ENCODE measurements at places on chromosomes 2 and 18.

- no peak for DNase-seq
These were observed 61.0 kb downstream of the CIB4 start for GRCh38 chr2:26580151-26580550.

DNA sequence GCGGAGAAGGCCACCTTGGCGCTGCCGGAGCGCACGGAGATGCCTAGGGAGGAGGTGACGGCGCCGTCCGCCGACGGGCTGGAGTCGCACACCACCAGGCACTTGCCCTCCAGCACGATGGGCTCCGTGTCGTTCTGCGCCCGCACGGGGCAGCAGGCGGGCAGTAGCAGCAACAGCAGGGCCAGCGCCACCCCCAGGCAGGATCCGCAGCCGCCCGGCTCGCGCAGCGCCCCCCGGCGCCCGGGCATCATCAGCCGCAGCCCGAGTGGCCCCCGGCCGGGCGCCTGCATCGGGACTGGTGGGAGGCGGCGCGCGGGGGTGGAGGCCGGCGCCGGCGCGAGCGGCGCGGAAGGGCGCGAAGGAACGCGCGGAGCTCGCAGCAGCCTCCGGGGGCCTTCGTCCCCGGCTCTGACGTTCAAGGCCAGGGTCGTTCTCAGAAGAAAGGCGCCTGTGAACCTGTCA, 2.2 kb downstream of the CBLN2 start:
- no peak for DNase-seq

- DNase-seq, result peak; percentile 92
These were observed 186.6 kb downstream of the NRP2 start for GRCh38 chr2:205868773-205869333.

DNA sequence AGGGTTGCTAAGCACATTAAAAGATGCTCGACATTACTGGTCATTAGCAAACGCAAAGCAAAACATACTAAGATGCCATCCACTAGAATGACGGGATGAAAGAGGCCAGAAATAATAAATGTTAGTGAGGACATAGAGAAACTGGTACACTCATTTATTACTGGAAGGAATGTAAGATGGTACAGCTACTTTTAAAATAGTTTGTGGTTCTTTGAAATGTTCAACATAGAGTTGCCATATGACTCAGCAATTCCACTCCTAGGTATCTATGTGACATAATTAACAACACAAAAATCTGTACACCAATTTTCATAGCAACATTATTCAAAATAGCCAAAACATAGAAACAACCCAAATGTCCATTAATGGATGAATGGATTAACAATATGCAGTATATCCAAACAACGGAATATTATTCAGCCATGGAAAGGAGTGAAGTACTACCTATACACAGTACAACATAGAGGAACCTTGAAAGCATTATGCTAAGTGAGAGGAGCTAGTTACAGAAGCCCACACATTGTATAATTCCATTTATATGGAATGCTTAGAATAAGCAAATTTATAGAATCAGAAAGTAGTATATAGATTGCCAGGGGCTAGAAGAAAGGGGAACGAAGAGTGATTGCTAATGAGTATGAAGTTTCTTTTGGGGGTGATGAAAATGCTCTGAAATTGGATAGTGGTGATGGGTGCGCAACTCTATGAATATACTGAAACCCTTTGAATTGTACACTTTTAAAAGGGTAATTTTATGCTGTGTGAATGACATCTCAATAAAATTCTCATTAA, 61.9 kb upstream of the IL1R1 start:
- DNase-seq, result peak; percentile 89

DNA sequence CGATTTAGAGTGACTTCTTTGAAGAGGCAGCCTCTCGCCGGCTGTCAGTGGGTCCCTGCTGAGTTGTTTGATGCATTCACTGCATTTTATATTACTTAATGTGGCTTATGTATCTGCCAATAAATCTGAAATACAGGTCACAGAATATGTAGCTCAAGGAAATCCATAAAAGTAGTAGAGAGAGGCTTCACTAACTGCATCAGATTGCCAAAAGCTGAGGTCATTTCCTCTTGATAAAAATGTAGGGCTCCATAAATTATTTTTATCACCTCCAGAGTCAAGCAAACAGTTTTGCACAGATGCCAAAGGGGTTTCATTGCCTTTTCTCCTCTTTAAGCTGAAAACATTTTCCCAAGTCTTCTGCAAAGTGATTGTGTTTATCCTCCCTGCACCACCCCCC, 36.5 kb upstream of the CCDC93 start:
- peak; percentile 55 for DNase-seq

DNA sequence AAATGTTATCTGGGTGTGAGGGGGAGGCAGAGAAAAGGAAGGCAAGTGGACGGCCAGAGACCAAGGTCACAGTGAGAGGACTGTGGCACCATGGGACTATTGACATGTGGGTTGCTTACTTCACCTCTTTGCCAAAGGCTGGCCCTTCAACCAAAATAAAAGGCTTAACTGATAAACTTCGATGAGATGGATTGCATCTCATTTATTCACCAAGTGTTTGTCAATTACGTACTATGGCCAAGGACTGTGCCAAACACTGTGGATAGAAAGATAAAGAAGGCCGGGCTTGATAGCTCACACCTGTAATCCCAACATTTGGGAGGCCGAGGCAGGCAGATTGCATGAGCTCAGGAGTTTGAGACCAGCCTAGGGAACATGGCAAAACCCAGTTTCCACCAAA, 98.7 kb upstream of the CCBE1 start:
- no peak for DNase-seq

GRCh38 chr2:86671337-86671981, 47.8 kb upstream of the RNF103 start:
- DNase-seq, result peak; percentile 28

DNA sequence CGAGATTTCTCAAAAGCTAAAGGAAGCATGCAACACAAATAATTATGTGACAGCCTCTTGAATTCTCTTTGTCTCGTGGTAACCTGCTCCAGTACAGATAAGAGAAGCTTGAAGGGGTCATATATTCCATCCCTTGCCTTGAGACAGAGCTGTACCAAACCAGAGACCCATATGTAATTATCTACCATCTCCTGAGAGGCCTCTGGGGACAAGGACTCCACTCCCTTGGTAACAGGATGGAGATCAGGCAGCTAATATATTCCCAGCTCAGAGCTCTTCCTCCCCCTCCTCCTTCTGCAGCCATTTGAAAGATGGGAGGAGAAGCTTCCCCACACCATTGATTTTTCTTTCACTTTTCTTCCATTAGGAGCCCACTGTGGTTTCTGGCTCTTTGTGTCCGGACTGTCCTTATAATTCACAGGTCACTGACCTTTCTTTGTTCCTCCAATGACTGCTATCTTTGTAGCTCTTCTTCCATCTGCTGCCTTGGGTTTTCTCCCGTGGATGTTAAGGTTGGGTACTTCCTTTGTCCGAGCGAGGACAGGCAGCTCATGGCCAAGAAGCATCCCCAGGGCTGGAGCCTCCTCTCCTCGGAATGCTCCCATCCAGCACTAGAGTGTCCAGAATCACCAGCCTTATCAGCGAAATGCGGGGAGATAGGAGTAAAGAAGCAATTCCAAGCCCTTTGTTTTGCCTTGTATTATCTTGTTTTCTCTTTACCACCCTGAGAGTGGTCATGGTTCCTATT, 72.6 kb upstream of the STPG4 start:
- no peak for DNase-seq

DNA sequence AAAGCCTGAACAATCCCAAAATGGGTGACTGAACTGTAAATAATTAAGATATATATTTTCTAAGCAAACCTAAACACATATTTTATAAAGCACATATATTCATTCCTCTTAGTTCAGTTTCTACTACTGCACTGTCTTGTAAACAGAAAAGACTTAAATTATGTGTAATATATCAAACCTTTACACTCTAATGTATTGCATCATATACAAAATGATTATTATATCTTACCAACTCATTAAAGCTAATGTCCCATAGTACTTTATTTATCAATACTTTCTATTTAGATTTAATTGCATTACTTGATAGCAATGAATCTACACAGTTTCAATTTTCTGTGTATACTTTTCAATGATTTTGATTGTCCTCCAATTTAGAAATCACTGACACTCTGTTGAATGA, 111.0 kb downstream of the TMEM247 start:
- no peak for DNase-seq

DNA sequence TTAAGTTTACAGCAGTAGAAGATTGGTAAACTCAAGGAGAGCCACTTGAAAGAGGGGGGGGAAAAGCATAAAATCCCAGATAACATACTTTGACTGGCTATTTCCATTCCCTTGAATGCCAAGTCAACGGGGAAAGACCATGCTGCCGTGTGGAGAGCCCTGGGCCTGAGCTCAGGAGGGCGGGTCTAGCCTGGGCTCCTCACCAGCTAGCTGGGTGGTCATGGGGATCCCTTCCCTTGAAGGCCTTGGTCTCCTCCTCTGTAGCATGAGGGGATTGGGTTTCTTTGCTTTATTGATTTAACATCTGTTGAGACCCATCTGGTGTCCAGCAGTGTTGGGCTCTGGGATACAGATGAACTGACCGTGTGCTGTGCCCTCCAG, 35.0 kb downstream of the TEX51 start:
- DNase-seq, result no peak

- peak; percentile 38 for DNase-seq
These were observed 176.1 kb upstream of the SESTD1 start for GRCh38 chr2:179440642-179441251.

GRCh38 chr2:36492216-36492945, 105.6 kb downstream of the FEZ2 start:
- peak; percentile 34 for DNase-seq

GRCh38 chr18:54351186-54351585, 6.5 kb downstream of the STARD6 start:
- DNase-seq, result peak; percentile 39

DNA sequence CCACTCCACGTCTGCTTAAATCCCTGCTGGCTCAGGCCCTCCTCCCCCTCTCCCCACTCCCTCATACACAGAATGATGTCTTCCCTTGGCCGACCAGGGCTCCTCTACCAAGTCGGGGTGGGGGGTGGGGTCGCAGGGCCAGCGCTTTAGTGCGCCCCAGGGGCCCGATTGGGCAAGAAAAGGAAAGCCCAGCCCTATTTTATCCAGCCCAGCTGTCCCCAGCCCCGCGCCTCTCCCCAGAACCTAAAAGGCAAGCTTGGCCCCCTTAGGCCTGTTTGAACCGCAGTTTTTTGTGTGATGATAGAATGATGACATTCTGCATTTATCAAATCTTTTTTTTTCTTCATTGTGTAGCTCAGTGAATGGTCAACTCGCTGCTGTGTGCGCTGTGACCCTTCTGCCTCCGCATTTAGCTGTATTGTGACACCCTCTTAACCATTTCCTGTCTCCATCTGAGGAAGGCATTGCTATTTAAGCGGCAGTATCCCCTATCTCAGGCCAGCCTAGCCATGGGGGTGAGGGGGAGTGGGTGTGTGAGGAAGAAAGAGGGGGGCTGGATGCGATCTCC, 231.4 kb downstream of the HAUS1 start:
- no peak for DNase-seq

DNA sequence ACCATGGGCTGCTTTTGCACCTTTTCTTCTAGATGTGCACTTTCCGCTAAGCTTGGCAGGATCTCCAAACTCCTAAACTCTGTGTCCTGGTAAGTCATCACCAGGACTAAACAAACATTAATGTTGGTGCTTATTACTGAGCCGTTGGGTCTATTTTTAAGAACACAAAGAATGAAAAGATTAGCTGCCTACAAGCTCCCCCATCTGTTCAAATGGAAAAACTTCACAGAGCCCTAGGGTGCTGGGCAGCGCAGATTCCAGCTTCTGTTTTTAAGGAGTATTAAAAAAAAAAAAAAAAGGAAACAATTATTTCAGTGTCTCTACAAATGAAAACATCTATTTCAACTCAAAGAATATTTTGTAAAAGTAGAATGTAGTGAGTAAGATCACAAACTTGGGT, 97.8 kb upstream of the AQP4 start:
- DNase-seq, result peak; percentile 5

GRCh38 chr18:80037869-80038630, 3.8 kb downstream of the RBFA start:
- DNase-seq, result no peak

GRCh38 chr2:218386505-218387368, 4.7 kb downstream of the SLC11A1 start:
- no peak for DNase-seq

GRCh38 chr2:16604236-16604635, 61.4 kb downstream of the CYRIA start:
- DNase-seq, result no peak

- DNase-seq, result no peak
These were observed 164.7 kb upstream of the MEIS1 start for GRCh38 chr2:66270247-66270646.

DNA sequence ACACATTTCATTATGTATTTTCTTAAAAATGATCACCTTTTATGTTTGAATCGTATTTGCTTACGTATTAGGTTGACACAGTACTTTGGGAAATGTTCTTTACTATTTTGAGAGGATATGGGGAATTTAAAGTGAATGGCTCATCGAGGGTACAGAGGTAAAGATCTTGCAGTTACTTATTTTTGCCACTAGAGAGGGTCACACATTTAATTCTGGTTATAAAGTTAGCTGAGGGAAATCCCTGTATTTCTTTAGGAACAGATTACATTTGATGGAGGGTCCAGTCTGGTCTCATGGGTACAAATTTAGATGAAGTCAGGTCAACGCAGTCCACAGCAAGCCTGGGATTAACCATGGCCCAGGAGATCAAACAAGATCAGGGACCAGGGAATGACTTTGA, 24.5 kb downstream of the DYNC2LI1 start:
- no peak for DNase-seq
